ENCODE measurements at places on chromosomes 4 and X. TPM values are rescaled to one million over a fixed set of nuclear protein-coding genes. Genes with fewer than 3 reads are reported as not detected.

Gene GRID2
- total RNA-seq: 32.7 TPM

DNA sequence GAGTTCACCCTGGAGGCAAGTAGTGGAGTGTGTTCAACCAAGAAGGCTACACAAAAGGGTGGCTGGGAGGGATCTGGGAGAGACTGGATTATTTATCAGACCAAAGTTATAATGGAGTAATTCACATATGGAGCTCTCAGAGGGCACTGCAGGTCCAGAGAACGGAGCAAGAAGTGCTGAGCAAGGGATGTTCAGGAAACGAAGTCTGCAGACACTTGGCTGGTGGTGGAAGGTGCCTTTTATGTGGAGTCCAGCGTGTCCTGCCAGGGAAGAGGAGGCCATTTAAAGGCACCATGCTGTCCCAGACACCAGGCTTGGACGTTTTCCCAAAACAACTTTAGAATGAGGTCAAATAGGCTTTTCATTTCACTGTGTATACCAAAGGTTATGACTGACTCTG is 130.1 kb downstream of the CEP135 start:
- H3K36me3 ChIP-seq: no peaks in the 10 kb centered on the region
- no peak overlapping the region for H3K27ac ChIP-seq
- no peak for DNase-seq

Gene TSPAN6
- total RNA-seq: 133 TPM

GRCh38 chr4:26912810-26913209 is 52.2 kb downstream of the STIM2 start:
- no peaks in the 10 kb centered on the region for H3K36me3 ChIP-seq
- no peak for DNase-seq
- H3K27me3 ChIP-seq: no peaks in the 10 kb centered on the region
- H3K4me3 ChIP-seq: no peak overlapping the region
- H3K27ac ChIP-seq: no peak overlapping the region

DNA sequence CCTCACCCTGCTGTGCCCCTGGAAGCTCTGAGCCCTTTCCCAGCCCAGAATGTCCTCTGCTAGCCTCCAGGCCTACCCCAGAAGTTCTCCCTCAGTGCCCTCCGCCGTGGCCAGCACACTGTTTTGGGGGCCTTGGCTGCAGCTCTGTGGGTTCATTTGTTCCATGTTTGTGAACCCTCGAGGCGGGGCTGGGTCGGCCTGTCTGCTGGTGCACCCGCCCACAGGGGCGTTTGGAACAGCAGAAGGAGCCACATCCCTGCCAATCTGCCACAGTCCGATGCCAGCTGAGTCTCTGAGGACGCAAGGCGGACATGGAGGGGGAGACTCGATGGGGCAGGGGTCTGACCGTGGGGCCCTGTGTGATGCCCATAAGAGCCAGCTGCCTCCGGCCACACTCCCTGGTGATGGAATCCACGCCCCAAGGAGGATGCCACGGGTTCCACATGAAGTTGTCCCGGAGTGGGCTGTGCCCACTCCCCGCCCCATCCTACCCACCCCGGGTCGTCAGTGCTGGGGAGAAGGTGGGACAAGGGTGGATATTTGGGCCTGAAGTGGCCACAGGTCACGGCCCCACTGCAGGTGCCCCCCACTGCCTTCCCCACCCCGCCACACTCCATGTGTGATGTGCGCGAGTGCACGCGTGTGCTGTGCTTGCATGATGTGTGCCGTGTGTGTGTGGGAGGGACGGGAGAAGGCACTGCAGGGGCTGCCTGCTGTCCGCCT is 7.1 kb downstream of the ATP5ME start:
- no peaks in the 10 kb centered on the region for H3K27me3 ChIP-seq
- H3K4me1 ChIP-seq: peaks cover 5% of the 10 kb centered on the region
- H3K4me3 ChIP-seq: no peak overlapping the region
- no peak for DNase-seq
- no peaks in the 10 kb centered on the region for H3K36me3 ChIP-seq
- no peak overlapping the region for H3K27ac ChIP-seq

GRCh38 chr4:93897559-93897958 is 69.0 kb downstream of the ATOH1 start:
- no peaks in the 10 kb centered on the region for H3K4me1 ChIP-seq
- H3K27ac ChIP-seq: no peak overlapping the region
- no peaks in the 10 kb centered on the region for H3K27me3 ChIP-seq
- no peak for DNase-seq

Gene GSX2
- 1.8 TPM for total RNA-seq

- H3K4me1 ChIP-seq: no peaks in the 10 kb centered on the region
- no peak overlapping the region for H3K27ac ChIP-seq
- H3K27me3 ChIP-seq: no peaks in the 10 kb centered on the region
- no peak overlapping the region for H3K4me3 ChIP-seq
Measured at GRCh38 chr4:8779490-8779932, 92.1 kb downstream of the HMX1 start.

DNA sequence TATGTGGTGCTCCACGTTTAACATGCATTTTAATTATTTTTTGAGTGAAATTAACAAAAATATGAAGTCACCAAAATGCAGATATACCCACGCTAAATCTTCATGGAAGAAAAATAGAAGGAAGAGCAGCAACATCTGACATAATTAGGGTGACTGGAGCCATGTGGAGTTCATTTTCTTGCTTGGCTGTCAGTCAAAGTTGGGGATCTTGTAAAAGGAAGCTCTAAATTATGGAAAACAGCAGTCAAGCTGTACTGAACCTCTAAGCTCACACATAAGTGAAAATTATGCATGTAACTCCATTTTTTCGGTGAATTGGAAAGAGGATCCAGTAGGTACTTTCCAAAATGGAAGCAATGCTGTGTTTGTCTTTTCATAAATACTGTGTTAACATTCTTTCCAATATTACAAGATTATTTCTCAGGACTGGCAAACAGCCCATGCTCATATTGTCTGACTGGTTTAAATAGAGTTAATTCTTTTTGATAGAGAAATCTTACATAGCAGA is 9.7 kb upstream of the PDGFC start:
- H3K4me1 ChIP-seq: no peaks in the 10 kb centered on the region
- no peak overlapping the region for H3K27ac ChIP-seq
- H3K27me3 ChIP-seq: no peaks in the 10 kb centered on the region
- DNase-seq: no peak

- no peaks in the 10 kb centered on the region for H3K4me1 ChIP-seq
- no peak overlapping the region for H3K27ac ChIP-seq
- no peaks in the 10 kb centered on the region for H3K27me3 ChIP-seq
- no peak overlapping the region for H3K4me3 ChIP-seq
Measured at GRCh38 chr4:101037249-101037648, 310.1 kb downstream of the PPP3CA start.

- no peaks in the 10 kb centered on the region for H3K36me3 ChIP-seq
- peak overlapping the region; percentile 55 for H3K4me3 ChIP-seq
- no peaks in the 10 kb centered on the region for H3K27me3 ChIP-seq
- peak overlapping the region; percentile 77 for H3K27ac ChIP-seq
- H3K4me1 ChIP-seq: no peaks in the 10 kb centered on the region
Measured at GRCh38 chrX:102599951-102600579, 750 bp downstream of the ARMCX5 start.

Gene VCX3A
- 29.5 TPM for total RNA-seq

Gene CT45A5
- total RNA-seq: 8.1 TPM

DNA sequence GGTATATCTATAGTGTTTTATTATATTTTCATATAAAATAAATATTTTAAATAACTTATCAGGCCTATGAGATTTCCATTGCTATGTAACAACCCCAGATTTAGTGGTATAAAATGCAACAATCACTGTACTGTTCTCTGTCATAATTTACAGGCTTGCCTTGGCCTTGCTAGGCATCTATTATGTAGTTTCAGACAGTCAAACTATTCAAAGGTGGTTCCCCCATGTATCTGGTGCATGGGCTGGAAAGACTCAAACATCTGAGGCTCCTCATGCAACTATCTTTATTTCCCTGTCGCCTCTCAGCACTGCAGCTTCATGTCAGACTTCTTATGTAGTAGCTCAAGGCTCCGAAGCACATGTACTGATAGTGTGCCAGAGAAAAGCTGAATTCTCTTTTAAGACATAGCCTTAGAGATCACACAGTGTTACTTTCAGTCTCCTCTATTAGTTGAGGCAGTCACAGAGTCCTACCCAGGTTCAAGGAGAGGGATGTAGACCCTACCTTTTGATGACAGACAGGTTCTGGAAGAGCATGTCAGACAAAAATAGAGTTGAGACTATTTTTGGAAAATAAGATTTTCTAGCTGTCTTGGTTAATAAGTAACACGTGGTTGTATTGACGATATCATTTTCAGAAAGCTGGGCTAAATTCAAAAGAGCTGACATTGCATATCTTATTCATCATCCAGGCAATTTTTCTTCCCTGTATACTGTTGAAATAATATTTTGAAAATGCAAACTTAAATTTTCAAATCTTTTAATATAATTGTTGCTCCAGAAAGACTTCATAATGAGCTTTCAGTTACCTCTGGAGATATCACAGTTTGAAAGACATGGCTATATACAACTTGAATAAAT is 19.4 kb downstream of the MTTP start:
- H3K27me3 ChIP-seq: no peaks in the 10 kb centered on the region
- no peak overlapping the region for H3K27ac ChIP-seq
- no peaks in the 10 kb centered on the region for H3K36me3 ChIP-seq

GRCh38 chr4:123050018-123050417 is 127.6 kb upstream of the NUDT6 start:
- no peak overlapping the region for H3K4me3 ChIP-seq
- H3K27ac ChIP-seq: no peak overlapping the region
- H3K27me3 ChIP-seq: no peaks in the 10 kb centered on the region
- H3K36me3 ChIP-seq: no peaks in the 10 kb centered on the region

Gene TXK
- total RNA-seq: 3.6 TPM

Gene FAAH2
- total RNA-seq: 5.1 TPM

Gene PLAC8
- total RNA-seq: 1.3 TPM

- no peaks in the 10 kb centered on the region for H3K27me3 ChIP-seq
- no peak overlapping the region for H3K27ac ChIP-seq
- peak; percentile 17 for DNase-seq
- no peaks in the 10 kb centered on the region for H3K36me3 ChIP-seq
- H3K4me1 ChIP-seq: no peaks in the 10 kb centered on the region
Measured at GRCh38 chrX:35380808-35381700, 417.1 kb upstream of the MAGEB16 start.

Gene ETDB
- total RNA-seq: 2.0 TPM

Gene CNGA1
- total RNA-seq: 1.7 TPM

- no peak for DNase-seq
- H3K36me3 ChIP-seq: no peaks in the 10 kb centered on the region
- no peaks in the 10 kb centered on the region for H3K4me1 ChIP-seq
- no peak overlapping the region for H3K27ac ChIP-seq
- H3K27me3 ChIP-seq: no peaks in the 10 kb centered on the region
Measured at GRCh38 chrX:130909469-130910136, 6.6 kb upstream of the ENOX2 start.

Gene SPACA5B
- 4.9 TPM for total RNA-seq

- no peak overlapping the region for H3K4me3 ChIP-seq
- no peak overlapping the region for H3K27ac ChIP-seq
- H3K36me3 ChIP-seq: no peaks in the 10 kb centered on the region
- no peak for DNase-seq
- H3K27me3 ChIP-seq: no peaks in the 10 kb centered on the region
Measured at GRCh38 chr4:38523054-38523453, 140.9 kb upstream of the KLF3 start.

Gene SLC9A7
- 7.4 TPM for total RNA-seq

DNA sequence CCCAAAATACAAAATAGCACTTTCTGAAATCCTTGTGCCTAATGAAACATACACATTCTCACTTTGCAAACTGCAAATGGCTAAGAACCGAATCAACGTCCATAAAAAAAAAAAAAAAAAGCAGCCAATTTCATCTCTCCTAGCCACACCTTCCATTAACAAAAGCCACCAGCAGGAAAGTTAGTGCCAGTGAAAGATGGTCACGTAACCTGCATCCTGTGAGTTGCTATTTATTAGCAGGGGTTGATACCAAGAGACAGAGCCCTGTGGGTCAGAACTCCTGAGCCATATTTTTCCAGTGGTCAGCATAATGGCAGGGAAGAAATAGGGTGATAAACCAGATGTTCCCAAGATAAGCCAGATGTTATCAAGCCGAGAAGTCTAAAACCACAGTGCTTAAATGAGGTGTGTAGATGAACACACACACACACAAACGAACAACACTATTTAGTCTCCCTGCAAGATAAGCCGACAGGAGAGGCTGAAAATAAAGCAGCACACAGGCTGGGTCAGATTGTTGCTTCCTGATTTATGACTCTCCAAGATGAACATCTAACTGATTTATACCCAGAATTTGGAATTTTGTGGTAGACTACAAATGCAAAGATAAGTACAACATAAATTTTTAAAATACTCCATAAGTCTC is 11.5 kb downstream of the PPARGC1A start:
- no peak for DNase-seq
- H3K4me3 ChIP-seq: no peak overlapping the region
- H3K27ac ChIP-seq: no peak overlapping the region
- H3K4me1 ChIP-seq: peaks cover 19% of the 10 kb centered on the region

Gene SATL1
- 2.4 TPM for total RNA-seq

Gene ITGB1BP2
- total RNA-seq: 12.4 TPM

DNA sequence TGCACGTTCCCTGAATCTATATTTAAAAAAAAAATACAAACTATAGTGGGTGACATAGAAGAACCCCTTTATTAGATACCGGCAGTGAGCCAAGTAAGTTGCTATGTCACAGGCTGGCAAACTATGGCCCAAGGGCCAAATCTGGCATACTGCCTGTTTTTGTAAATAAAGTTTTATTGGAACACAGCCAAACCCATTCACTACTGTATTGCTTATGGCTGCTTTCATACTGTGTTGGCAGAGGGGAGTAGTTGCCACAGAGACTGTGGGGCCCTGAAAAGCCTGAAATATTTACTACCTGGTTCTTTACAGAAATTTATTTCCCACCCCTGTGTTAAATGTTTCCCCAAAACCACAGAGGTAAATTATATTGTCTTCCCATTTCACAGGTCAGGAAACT is 71.2 kb upstream of the EGFL6 start:
- H3K27me3 ChIP-seq: no peaks in the 10 kb centered on the region
- no peaks in the 10 kb centered on the region for H3K4me1 ChIP-seq
- no peaks in the 10 kb centered on the region for H3K36me3 ChIP-seq

GRCh38 chrX:50579955-50580354 is 109.3 kb upstream of the DGKK start:
- H3K4me3 ChIP-seq: no peak overlapping the region
- DNase-seq: peak; percentile 55
- no peak overlapping the region for H3K27ac ChIP-seq

DNA sequence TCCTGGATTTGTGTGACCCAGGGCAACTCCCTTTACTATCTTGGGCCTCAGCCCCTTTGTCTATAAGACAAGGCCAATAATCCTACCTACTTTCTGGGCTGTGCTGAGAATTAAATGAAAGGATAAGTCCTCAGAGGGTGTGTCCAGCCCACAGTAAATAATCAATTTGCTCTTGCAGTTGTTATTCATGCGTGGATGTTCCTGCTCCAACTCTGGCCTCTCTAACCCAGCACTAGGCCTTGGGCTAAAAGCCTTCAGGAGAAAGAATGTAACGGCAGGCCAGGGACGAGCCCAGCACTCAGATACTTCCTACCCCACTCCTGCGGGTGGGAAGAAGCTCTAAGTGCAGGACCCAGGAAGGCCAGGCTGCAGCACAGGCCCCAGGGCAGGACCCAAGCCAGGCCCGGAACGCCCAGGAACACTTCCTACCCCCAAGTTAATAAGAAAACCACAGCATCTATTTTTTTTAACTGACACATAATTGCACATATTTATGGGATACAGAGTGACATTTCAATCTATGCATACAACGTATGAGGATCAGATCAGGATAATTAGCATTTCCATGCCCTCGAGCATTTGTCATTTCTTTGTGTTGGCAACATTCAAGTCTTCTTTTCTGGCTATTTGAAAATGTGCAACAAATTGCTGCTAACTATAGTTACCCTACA is 179.6 kb upstream of the RBPJ start:
- no peaks in the 10 kb centered on the region for H3K27me3 ChIP-seq
- no peaks in the 10 kb centered on the region for H3K36me3 ChIP-seq
- H3K27ac ChIP-seq: peak overlapping the region; percentile 76
- H3K4me1 ChIP-seq: no peaks in the 10 kb centered on the region

- no peak for DNase-seq
- no peaks in the 10 kb centered on the region for H3K4me1 ChIP-seq
- H3K27me3 ChIP-seq: no peaks in the 10 kb centered on the region
- H3K27ac ChIP-seq: no peak overlapping the region
Measured at GRCh38 chr4:159534655-159535054, 431.8 kb downstream of the RAPGEF2 start.

Measured in testis (tissue), 5 donors.